ENCODE measurements at places on chromosomes 13 and 19.

DNA sequence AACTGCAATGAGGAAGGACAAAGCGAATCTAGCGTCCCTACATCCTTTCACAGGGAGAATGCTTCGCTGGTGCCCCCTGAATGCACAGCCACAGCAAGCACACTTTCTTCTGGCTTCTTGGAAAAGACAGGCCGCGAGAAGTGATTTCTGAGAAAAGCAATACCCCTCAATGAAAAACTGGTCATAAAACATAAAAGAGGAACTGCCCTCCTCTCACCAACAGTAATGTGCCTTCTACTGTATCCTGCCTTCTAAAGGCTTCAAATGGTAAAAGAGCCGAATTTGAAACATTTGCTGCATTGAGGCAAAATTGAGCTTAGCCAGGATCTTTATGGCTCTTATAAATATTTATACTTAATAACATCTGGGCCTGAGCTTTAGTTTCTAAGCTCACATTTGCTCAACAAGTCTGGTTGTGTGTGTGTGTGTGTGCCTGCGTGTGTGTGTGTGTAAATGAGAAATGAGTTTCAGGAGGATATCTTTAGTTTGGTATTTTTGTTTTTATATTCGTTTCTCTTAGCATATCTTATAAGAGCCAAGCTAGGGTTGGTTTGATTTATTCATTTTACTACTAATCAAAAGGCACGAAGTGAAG is 246.1 kb upstream of the MAB21L1 start:
- DNase-seq, result no peak

- peak; percentile 48 for DNase-seq
Observed at GRCh38 chr13:77062097-77062496, 35.1 kb upstream of the FBXL3 start.

GRCh38 chr19:40465025-40465556 is 454 bp downstream of the BLVRB start:
- peak; percentile 69 for DNase-seq

DNA sequence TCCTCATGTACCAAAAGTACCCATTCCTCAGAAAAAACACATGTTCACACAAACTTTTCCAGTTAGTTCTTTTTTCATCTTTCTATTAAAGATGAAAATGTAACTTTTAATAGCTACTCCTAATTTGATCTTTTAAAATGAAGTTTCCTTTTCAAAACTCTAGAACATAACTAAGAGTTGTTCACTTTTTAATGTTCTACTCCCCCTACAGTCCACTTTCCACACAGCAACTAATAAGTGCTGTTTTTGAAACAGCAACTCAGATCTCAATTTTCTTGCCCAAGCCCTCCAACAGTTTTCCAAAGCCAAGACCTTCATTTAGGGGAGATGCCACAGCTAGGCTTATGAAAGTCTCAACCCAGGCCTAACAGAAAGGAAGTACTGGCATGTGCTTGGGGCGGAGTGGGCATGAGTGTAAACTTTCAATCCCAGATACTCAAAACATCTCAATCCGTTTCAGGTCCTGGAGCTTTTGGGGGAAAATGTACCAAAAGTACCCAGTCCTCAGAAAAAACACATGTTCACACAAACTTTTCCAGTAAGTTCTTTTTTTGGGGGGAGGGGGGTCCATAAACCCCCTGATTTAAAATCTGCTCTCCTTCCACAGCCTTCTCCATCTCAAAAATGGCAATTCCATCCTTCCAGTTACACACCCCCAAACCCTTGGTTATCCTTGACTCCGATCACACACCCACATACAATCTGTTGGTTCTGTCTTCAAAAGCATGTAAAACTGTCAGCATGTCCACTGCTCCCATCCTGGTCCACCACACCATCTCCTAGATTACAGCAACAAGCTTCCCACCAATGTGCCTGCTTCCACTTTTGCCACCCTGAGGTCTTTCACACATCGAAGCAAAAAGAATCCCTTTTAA is 2.0 kb downstream of the FBL start:
- DNase-seq, result peak; percentile 80

DNA sequence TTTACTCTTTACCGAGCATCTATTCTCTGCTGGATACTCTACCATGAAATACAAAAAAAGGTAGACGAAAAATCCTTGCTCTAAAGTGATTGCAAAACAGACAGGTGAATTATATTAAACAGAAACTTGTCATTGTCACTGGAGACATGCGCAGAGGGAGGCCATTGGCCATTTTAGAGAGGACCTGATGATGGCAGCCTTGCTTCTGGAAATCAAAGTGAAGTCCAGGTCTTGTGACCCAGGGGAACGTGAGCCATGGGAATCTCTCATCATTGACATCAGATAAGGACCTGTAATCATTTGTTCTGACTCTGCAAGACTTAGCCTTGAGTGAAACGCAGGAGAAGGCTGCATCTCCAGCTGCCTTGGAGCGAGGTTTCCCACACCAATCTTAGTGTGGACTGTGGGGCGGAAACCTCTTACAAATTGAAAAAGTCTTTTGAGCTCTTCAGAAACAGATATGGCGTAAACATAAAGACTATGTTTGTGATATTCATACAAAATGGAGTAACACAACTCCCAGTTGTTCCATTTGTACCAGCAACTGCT is 16.8 kb upstream of the SLC46A3 start:
- DNase-seq, result no peak

- no peak for DNase-seq
Observed at GRCh38 chr19:45275370-45275971, 24.4 kb downstream of the MARK4 start.

DNA sequence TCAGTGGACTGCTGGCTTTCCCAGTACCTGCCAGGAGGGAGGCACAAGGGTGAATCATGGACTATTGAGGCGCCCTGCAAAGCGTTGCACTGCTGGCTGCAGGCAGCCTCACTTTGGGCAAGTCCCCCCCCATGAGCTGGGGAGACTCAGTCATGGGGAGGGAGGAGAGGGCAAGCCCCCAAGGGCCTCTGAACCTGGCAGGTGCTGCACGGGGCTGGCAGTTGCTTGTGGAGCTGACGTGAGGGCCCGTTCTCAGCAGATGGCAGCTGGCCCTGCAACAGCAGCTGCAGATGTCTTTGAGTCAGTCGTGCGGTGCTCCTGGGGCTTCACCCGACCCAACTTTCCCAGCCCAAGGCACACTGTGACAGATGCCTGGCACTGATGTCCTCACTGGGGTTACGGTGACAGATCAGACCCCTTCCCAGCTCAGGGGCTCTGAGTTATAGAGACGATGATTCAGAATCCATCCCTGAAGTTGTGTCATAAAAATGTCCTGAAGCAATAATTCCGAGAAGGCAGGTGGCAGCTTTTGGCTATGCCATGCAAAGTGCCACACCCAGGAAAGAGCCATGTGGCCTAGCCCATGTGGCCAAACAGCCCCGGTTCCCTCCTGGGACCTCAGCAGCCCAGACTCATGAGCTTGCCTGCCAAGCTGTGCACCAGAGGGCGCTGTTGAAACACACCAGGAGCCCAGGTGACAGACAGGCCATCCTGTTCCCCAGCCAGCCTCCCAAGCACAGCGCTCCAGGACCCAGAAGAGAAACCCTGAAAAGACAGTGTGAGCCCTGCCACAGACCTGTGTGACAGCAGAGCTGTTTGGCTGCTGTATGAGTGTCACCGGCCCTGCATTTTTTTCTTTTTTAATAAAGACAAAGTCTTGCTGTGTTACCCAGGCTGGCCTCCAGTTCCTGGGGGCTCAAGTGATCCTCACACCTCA is 53.6 kb upstream of the LDLR start:
- DNase-seq, result peak; percentile 89

GRCh38 chr13:89937420-89937819 is 1410.1 kb upstream of the MIR17HG start:
- no peak for DNase-seq

- DNase-seq, result no peak
Observed at GRCh38 chr19:10797078-10797477, 38.9 kb downstream of the TMED1 start.

GRCh38 chr19:10454267-10454666 is 33.9 kb downstream of the PDE4A start:
- no peak for DNase-seq

DNA sequence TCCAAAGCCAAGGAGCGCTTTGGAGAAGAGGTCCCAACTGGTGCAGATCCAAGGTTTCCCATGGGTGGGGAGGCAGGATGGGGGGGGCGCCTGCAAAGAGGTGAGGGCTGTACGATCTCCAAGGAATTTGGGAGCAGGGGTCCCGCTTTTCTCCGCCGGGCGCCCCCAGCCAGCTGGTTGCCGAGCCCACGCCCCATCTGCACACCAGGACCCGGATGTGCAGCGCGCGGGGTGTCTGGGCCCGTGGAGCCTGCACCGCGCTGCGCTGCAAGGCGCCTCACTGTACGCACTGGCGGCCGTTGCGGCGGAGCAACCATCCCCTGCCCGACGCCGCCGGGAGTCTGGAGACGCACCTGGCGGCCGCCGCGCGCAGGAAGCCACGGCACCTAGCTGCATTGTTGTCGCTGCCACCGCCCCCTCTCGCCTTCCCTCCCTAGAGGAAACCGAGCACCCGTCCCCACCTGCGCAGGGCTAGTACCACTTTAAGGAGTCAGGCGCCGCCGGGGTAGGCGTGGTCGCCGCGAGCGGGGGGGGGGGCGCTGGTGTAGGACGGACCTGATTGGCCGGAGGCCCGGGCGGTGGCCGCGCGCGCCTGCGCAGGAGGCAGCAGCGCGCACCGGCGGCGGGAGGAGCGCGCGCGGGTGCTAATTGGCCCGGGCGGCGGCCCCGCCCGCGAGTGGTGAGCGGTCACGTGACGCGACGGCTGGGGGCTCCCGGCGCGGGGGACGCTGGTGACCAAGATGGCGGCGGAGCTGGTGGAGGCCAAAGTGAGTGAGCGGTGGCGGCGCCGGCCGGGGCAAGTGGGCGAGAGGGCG is at the start of gene PIAS4:
Gene PIAS4, plus strand, starts transcription at position 716 of the 815 bp plus-strand sequence. Its CDS starts 25 bp downstream, at position 741.
- peak; percentile 97 for DNase-seq

DNA sequence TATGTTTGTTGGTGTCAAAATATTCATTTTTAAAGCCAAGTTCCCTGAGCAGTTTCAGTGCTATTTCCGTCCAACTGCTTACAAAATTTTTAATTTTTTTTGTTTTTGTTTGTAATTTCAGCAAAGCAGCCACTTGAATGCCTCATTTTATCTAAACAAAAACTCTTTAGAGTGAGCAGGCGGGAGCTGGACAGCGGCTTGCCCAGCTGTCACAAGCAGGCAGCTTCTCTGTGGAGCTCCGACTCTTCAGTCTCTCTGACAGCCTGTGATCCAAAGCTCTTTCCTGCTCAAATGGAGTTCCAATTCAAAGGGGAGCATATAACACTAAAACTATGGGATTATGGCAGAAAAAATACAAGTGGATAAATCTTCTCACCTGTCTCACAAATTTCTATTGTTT is 618.3 kb upstream of the PCDH20 start:
- no peak for DNase-seq

GRCh38 chr19:8148410-8149260 is 757 bp downstream of the FBN3 start:
- no peak for DNase-seq

GRCh38 chr13:48411841-48412531 is 927 bp downstream of the LPAR6 start:
- DNase-seq, result peak; percentile 38
